ENCODE measurements at places on chromosomes 6 and 20.

GRCh38 chr6:157267109-157267611 is 56.2 kb downstream of the TMEM242 start:
- DNase-seq: no peak

DNA sequence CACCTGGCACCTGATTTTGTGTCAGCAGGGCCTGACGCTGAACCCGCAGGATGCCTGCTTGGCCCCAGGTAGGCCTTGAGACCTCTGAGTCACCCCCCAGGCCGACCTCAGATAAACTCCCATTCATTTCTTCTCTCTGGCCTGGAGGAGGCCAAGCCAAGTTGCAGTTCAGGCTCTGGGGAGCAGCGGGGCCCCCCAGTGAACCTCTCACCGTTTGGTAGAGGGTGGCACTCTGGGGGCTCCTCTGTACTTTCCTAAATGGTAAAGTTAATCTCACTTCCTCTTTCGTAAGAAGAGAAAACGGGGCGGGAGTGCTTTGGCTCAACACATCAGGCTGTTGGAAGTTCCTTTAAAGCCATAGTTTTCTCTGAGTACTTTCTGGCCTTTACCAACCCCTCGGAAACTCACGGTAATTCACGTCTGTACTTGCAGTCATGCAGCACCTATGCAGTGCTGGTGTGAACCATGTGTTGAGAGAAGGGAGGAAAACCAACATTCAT is 2.8 kb downstream of the SIRPA start:
- no peak for DNase-seq

GRCh38 chr20:32205110-32205842 is 2.3 kb downstream of the PLAGL2 start:
- DNase-seq: no peak

- DNase-seq: no peak
Observed at GRCh38 chr20:59580146-59580946, 24.0 kb upstream of the PHACTR3 start.

GRCh38 chr6:12289365-12289919 is 719 bp upstream of the EDN1 start:
- DNase-seq: no peak

DNA sequence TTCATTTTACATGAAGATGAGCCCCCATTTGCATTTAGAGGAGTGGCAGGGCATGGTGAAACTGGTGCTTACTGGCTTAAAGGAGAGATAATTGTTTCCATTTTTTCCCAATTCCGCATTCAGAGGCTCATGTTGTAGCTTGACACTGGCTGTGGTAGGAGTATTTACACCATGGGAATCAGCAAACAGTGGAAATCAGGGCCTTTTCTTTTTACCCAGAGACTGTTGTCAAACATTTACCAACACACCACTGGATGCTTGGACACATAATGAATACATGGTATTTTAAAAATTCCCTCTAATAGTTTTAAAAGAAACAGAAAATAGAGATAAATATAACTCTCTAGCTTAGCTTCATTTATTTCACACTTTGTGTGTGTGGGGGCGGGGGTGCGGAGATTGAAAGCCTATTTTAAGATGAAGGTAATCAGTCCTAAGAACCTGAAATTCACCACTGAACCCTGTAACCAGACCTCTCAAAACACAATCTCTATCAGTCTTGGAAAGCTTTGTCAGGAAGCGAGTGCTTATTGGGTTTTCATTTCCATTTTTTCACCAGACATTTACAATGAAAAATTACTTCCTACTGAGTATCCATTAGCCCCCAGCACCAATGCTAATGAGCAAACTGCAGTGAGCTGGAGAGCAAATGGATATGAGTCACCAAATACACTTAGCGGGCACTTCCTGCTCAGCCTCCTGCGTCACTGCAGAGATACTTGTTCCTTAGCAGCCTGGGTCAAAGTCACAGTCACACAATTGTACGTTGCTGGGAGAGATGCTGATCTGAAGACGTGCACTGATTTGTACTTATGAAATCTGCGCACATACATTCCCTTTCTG is 532.0 kb downstream of the BCKDHB start:
- DNase-seq: no peak

DNA sequence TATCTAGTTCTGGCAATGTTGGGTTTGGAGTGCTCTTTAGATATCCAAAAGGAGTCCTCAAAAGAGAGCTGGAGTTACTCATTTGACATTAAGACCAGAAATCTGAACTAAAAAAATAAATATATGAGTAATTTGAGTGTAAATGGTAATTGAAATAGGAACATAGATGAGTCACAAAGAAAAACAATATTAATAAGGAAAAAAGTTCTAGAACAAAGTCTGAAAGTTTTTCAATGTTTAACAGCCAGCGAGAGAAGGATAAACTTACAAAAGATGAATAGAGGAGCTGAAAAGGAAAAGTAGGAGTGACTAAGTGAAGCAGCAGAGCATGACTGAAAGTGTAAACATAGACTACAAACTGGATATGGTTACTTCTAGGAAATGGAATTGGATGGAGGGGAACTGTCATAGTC is 46.8 kb downstream of the EPM2A start:
- no peak for DNase-seq

DNA sequence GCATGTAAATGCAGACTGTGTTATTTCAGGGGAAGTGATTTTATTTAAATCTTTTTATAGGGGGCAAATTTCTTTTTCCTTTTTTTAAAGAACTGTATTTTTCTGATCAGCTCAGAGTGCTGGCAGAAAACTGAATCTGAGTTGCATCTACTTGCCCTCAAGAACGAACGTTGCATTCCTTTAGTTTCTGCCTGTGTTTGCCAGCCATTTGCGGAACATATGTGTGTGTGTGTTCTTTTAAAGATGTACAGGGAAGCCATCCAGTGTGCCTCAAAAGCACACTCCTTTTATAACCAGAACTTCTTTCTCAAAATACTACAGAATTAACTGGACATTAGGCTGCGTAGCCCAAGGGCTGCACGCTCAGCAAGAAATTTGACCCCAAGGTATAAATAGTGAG is 25.8 kb upstream of the INSM1 start:
- DNase-seq: no peak

DNA sequence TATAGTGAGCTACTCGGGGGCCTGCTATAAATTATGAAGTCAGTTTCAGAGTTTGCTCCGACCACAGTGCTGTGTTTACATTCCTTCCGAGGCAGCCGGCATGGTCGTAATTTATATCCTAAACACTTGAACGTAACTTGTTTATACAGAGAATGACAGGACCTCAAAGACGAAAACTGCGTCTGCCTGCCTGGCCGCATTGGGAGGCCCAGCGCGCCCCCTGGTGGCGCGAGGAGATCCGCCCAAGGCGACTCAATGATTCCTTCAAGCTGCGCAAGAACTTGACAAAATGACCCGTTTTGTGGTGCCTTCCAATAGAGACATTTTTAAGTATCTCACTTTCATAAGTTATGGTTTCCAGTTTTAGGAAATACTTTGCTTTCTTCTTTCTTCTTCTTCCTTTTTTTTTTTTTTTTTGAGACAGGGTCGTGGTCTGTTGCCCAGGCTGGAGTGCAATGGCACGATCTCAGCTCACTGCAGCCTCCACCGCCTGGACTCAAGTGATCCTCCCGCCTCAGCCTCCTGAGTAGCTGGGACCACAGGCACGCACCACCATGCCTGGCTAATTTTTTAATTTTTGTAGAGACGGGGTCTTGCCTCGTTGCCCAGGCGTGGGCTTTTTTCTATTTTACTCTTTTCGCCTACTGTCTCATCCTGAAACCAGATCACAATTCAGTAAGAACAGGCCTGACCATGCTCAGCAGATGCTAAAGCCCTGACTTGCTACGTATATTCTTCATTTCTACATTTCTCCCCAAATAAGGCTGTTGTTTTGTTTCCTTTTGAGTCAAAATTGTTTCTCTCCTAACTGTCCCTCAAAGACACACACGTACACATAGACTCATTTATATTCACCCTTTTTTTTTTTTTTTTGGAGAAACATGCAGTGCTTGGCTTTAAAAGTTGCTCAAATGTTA is 7.8 kb downstream of the FOXF2 start:
- DNase-seq: peak; percentile 39

DNA sequence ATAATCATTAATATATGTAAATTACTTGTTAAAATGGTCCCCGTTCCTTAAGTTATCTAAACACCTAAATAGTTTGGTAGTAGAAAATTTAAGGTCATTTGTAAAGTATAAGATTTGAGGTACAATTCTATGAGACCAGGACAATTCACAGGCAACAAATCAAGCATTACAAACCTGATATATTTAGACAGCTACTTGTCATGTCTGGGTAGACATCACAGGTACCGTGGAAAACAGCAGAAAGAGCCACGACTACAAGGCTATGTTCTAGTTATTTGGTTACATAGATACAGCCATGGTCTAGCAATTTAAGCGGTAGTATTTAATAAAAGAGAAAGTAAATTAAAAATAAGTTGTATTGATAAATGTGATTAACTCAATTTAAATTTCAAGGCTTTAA is 393.1 kb upstream of the ID4 start:
- DNase-seq: no peak

- DNase-seq: no peak
Observed at GRCh38 chr6:159973406-159973805, 4.5 kb downstream of the IGF2R start.

GRCh38 chr6:29651413-29652197 is 5.3 kb upstream of the MOG start:
- no peak for DNase-seq

DNA sequence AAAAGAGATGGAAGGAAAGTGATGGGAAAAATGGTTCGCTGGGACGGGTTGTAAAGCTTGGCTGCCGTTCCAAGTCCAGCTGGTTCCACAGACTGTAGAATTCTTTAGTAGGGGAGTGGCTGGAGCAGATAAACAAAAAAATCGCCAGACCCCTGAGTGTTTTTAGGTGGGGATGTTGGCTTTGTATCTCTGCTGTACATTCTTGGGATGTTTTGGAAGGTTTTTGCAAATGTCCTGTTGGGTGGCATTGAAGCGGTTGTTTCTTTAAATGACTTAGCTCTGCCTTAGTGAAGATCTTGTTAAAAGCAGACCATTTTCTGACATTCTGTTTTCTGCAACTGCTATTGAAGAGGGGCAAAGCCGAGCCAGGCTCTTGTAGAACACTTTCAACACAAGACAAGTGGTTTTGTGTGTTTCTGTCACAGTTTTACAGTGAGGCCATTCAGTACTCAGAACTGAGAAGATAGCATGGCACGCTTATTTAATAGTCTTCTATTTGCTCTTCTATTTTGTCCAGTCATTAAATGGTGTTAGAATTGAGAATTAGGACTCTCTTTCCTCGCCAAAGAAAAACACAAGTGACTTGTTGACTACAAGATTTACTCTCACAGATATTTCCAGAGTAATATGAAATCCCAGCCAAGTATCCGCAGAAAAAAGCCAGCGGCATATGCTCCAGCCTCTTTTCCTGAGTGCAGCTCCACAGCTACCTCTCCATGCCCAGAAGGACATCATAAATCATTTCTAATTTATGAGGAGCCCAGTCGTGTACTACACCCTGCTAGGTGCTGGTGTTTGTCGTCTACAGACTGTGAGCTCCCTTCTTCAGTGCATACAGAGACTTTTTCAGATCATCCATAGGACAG is 65.8 kb downstream of the PHACTR2 start:
- no peak for DNase-seq

GRCh38 chr20:14049111-14049510 is 53.8 kb downstream of the MACROD2 start:
- DNase-seq: no peak

- no peak for DNase-seq
Observed at GRCh38 chr6:53031281-53031680, 33.9 kb upstream of the FBXO9 start.

DNA sequence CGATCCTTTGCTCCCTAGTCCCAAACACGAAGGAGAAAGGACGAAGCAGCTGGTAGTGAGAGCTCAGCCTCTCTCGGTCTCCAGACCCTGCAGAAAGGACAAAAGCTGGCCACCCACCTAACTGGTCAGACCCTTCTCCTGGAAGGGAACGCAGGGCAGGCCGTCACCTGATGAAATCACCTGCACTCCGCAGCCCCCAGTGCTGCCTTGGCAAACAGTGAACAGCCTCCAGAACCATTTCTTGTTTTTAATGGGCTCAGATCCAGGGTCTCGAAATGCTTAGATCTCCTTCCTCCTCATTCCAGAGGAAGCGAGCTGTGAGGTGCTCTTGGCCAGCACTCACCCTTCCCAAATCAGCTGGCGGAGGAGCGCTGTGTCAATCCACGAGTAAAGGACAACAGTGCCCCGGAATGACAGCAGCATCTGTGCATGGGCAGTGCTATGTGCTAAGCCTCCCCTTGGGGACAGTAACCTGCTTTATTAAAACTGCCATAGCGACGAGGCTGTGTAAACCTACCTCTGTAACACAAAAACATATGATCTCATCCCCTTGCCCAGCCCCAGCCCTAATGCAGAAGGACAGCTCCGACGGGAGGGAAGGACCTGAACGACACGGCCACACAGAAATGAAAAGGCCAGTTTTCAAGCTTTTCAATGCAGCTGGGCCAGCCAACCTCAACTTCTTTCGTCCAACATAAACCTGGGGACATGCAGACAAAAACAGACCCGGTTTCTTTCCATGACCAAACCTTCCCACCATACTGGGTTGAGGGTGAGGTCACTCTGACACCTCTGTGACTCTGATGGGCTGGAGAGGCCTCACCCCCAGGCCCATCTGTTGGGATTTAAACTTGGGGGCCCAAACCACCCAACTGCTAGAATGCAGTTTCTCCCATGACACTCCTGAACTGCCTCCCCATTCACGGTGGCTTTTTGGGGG is 43.3 kb downstream of the SULF2 start:
- no peak for DNase-seq

- DNase-seq: no peak
Observed at GRCh38 chr6:46323966-46324622, 153.3 kb upstream of the ENPP5 start.

DNA sequence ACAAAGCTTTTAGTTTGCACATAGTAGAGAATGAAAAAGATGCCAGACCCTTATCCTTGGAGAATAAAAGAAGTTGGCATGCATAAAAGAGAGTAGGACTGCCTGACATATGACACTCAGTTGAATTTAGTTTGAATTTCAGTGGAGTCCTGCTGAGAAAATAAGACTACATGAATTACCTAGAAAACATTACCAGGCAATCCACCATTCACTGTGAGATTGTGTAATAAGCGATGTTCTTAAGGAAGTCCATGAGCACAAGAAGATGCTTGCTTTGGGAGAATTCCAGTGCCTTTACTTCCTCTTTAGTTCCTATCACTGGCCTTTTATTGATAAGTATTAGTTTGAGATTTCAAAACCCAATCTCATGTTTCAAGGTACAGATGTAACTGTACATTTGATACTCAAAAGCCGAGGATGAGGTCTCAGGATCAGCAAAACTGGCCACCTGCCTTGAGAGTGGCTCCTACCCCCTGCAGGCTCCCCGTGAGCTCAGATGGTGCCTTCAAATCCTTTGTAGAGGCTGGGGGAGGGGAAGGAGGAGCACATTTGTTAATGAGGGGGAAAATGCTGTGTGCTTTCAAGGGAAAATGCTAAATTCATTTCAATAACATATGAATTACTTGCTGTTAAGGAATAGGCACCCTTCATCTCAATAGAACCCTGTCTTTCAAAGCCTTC is 11.2 kb upstream of the UNC93A start:
- DNase-seq: no peak

- DNase-seq: no peak
Observed at GRCh38 chr6:16754876-16755275, 6.4 kb downstream of the ATXN1 start.

DNA sequence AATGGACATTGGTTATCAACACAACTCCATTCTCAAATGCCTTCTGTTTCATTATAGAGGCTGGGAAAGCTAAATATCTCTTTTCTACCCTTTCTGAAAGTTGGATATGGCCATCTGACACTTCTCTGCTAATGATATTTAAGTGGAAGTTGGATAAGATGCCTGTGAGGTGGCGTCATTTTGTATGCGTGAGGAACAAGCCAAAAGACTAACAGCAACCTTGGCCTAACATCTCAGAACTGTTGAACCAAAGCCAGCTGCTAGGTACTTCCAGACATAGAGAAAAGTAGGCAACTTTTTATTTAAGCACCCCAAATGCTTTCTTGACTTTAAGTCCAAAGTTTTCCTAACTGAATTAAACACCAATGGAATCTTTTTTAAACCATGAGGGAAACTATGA is 708.4 kb downstream of the CD109 start:
- no peak for DNase-seq
